ENCODE measurements at places on chromosomes 2 and 18. TPM values are rescaled to one million over a fixed set of nuclear protein-coding genes. Genes with fewer than 3 reads are reported as not detected.

Gene EGR4
- not detected for total RNA-seq

Gene PRKAG3
- not detected for total RNA-seq

Gene CRYGD
- total RNA-seq, result not detected

Gene VIL1
- total RNA-seq, result not detected

Gene ARHGAP15
- total RNA-seq, result not detected

Gene IL1F10
- not detected for total RNA-seq

Gene HMSD
- total RNA-seq, result not detected

Gene NOSTRIN
- 11.0 TPM for total RNA-seq

Gene C18orf32
- 30.2 TPM for total RNA-seq

Gene NT5C1B
- total RNA-seq, result not detected

Gene ZNG1B
- total RNA-seq, result 13.0 TPM

Gene ANKRD36
- 8.2 TPM for total RNA-seq

Gene ABCB11
- 0.05 TPM for total RNA-seq

Gene SKOR2
- not detected for total RNA-seq

Gene REG1A
- not detected for total RNA-seq

Gene ATOH8
- total RNA-seq, result 15.4 TPM

Gene TRIM43
- total RNA-seq, result not detected

Gene LYG1
- total RNA-seq, result not detected

Gene BCL11A
- 0.13 TPM for total RNA-seq

Gene LAMA1
- 0.25 TPM for total RNA-seq

Gene MAB21L4
- not detected for total RNA-seq

Gene VWC2L
- not detected for total RNA-seq

Gene MCM6
- total RNA-seq, result 32.8 TPM

Gene GREB1
- total RNA-seq, result 0.34 TPM

All from mammary microvascular endothelial cell (primary cell).